ENCODE measurements at places on chromosomes 1 and 21.

DNA sequence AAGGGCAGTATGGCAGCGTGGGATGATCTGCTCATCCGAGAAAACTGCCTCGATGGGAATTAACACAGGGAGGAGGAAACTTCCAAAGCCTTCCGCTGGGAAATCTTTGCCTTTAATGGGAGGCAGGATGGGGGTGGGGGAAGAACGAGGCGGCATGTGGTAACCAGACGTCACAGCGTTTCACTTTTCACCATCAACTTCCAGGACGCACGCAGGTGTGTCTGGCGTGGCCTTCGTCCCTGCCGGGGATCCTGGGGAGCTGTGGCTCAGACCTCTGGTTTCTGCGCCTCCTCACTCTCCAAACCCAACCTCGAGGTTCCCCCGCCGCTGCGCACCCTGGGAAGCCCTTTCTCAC, 282 bp downstream of the RSPH1 start:
- DNase-seq = no peak

GRCh38 chr1:64956010-64956640, 10.2 kb downstream of the JAK1 start:
- no peak for DNase-seq

- no peak for DNase-seq
Observed at GRCh38 chr1:171245458-171246064, 2.7 kb upstream of the FMO1 start.

DNA sequence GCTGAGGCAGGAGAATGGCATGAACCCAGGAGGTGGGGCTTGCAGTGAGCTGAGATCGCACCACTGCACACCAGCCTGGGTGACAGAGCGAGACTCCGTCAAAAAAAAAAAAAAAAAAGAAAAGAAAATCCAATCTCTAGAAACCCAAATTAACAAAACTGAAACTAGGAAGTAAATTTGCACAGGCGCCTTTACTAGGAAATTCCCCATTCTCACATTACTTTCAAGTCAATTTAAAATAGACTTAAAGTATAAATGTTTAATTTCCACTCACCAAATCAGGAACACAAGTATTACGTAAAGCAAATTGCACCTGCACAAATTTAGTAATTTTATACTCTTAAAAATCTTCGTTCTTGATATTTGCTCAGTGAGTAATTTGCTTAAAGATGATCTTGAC, 67.8 kb upstream of the BCAR3 start:
- DNase-seq = no peak

Measured in GM12892 (cell line).